Heart right ventricle (tissue), 16 donors: ENCODE measurements at places on chromosomes 7 and 10. TPM values are rescaled to one million over a fixed set of nuclear protein-coding genes. Genes with fewer than 3 reads are reported as not detected.

SMC3 gene
- 11.1 TPM for polyA plus RNA-seq

UCN3 gene
- polyA plus RNA-seq: not detected

BUD23 gene
- polyA plus RNA-seq: 134 TPM

LBX1 gene
- not detected for polyA plus RNA-seq

HABP2 gene
- 0.51 TPM for polyA plus RNA-seq

TMEM176B gene
- 24.8 TPM for polyA plus RNA-seq

PAPOLB gene
- polyA plus RNA-seq: 0.15 TPM

RP9 gene
- 43.4 TPM for polyA plus RNA-seq

GNA12 gene
- 19.4 TPM for polyA plus RNA-seq

TMEM176A gene
- polyA plus RNA-seq: 16.8 TPM

ACSM6 gene
- polyA plus RNA-seq: not detected

BTBD16 gene
- 0.29 TPM for polyA plus RNA-seq

UBE2D4 gene
- 26.2 TPM for polyA plus RNA-seq

CPN1 gene
- not detected for polyA plus RNA-seq

CALD1 gene
- polyA plus RNA-seq: 69.9 TPM

GIMAP5 gene
- 35.0 TPM for polyA plus RNA-seq

VIPR2 gene
- polyA plus RNA-seq: 3.0 TPM

ABCA13 gene
- polyA plus RNA-seq: not detected

CREB5 gene
- 16.7 TPM for polyA plus RNA-seq

ZNF736 gene
- polyA plus RNA-seq: 0.93 TPM

MEIG1 gene
- polyA plus RNA-seq: not detected

MCM10 gene
- polyA plus RNA-seq: 0.09 TPM

KLF14 gene
- polyA plus RNA-seq: not detected

EMX2 gene
- 0.59 TPM for polyA plus RNA-seq

LEP gene
- 0.13 TPM for polyA plus RNA-seq

SPDYE2 gene
- polyA plus RNA-seq: not detected

PPP1R17 gene
- not detected for polyA plus RNA-seq

ZNF727 gene
- 0.29 TPM for polyA plus RNA-seq

OPALIN gene
- polyA plus RNA-seq: not detected

SPDYE8 gene
- polyA plus RNA-seq: not detected

LIPJ gene
- polyA plus RNA-seq: 0.37 TPM

VAX1 gene
- polyA plus RNA-seq: not detected

MBLAC1 gene
- 2.6 TPM for polyA plus RNA-seq

WEE2 gene
- not detected for polyA plus RNA-seq

MALRD1 gene
- 0.10 TPM for polyA plus RNA-seq

AZGP1 gene
- polyA plus RNA-seq: 148 TPM

LRRC61 gene
- polyA plus RNA-seq: 1.2 TPM

PHYHIPL gene
- not detected for polyA plus RNA-seq

COL26A1 gene
- 0.07 TPM for polyA plus RNA-seq

TMEM213 gene
- polyA plus RNA-seq: not detected

IL15RA gene
- 18.7 TPM for polyA plus RNA-seq

CYP2C19 gene
- not detected for polyA plus RNA-seq

GRM3 gene
- not detected for polyA plus RNA-seq

DCLRE1C gene
- polyA plus RNA-seq: 3.0 TPM

HOXA6 gene
- not detected for polyA plus RNA-seq

TAX1BP1 gene
- polyA plus RNA-seq: 95.3 TPM

SLC16A12 gene
- 2.3 TPM for polyA plus RNA-seq

TNS3 gene
- polyA plus RNA-seq: 6.7 TPM

POLR2J3 gene
- polyA plus RNA-seq: 102 TPM

CTAGE8 gene
- polyA plus RNA-seq: 0.29 TPM

TLX1 gene
- not detected for polyA plus RNA-seq

MUC12 gene
- 0.49 TPM for polyA plus RNA-seq

NKX1-2 gene
- not detected for polyA plus RNA-seq

TMEM196 gene
- polyA plus RNA-seq: not detected

OPN1SW gene
- polyA plus RNA-seq: not detected

CLDN15 gene
- polyA plus RNA-seq: 3.8 TPM
